ENCODE measurements at places on chromosomes 7 and 10.

DNA sequence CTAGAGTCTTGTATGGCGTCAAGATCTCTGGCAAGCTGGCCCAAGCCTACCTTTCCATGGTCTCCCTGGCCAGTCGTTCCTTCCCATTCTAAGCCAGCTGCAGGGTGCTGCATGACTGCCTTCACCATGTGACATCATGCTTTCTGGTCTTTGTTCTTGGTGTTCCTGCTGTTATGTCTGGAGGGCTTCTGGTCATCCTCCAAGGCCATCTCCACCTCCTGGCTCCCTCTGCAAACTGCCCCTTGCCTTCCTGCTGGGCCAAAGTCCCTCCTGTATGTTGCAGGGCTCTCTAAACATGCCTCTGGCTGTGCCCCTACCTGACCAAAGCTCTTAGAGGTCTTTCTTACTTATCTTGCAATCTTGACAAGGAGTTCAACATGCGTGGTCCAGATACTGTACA is 44.4 kb upstream of the SHH start:
- no peak for DNase-seq

- peak; percentile 80 for DNase-seq
Measured at GRCh38 chr7:35037526-35038341, 449 bp upstream of the DPY19L1 start.

- no peak for DNase-seq
Measured at GRCh38 chr10:93357680-93358079, 124.5 kb downstream of the MYOF start.

DNA sequence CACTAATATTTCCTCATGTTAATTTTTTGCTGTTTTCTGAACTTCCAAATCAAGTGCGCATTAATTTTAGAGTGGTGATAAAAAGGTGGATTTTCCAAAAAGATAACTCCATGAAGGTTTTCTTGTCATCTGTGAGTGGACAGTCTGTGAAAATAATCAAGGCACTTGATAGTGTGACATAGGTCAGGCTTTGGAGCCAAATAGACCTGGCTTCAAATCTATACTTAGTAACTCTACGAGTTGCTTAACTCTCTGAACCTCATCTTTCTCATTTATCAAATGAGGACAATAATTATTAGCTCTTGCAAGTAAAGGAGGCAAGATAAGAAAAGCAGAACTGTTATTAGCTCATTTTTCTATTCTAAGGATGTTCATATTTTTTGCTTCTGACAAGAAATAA is 24.7 kb upstream of the MET start:
- DNase-seq, result no peak

- no peak for DNase-seq
Measured at GRCh38 chr10:95833042-95833610, 74.6 kb upstream of the CC2D2B start.

DNA sequence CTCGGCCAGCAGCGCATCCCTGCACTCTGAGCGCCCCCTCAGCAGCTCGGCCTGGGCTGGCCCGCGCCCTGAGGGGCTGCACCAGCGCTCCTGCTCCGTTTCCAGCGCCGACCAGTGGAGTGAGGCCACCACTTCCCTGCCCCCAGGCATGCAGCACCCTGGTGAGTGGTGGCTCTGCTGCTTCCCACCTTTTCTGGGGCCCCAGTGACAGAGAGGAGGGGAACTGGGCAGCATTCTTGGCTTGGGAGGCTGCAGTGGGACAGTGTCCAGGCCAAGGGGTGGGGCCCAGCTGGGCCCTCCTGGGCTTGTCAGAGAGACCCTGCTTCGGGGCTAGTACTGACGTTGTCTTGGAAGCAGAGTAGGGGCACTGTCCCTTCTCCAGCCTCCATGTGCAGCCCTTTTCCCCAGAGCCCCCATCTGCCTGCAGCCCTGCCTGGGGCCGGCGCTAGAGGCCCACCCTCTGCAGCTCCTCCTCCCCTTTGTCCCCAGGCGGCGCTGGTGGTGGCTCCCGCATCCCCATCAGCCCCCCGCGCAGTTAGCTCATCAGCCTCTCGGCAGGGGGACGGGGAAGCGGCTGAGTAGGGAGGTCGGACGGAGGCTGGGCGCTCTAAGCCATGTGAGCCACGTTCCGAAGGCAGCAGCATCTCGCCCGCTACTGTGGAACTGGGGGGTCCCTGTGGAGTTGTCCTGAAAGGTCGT is 29.2 kb downstream of the GBX1 start:
- DNase-seq, result no peak

DNA sequence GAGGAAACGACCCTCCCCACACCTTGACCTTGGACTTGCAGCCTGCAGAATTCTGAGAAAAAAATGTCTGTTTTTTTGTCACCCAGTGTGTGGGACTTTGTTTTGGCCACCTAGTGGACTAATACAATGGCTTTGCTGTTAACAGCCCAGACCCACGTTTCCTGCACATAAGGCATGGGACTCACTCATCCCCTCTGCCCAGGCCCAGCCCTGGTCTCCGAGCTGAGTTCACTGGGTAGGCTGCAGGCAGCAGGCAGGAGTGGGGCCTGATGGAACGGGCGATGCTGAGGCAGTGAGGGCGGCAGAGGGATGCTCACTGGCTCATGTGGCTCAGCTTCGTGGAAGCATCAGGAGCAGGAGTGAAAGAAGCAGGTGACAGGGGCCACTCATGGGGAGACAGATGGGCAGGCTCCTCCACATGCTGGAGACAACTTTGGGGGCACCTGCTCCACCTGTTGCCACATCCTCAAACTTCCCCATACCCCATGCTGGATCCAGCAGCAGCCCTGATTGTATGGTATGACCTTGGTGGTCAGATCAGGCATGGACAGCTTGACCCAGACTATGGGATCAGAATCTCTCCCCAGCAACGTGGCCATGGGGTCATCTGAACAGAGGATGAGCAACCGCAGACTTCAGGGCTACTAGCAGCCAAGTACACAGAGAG is 65.8 kb upstream of the ANTXRL start:
- DNase-seq, result no peak

GRCh38 chr7:101636822-101637623 is 7.9 kb upstream of the MYL10 start:
- no peak for DNase-seq

DNA sequence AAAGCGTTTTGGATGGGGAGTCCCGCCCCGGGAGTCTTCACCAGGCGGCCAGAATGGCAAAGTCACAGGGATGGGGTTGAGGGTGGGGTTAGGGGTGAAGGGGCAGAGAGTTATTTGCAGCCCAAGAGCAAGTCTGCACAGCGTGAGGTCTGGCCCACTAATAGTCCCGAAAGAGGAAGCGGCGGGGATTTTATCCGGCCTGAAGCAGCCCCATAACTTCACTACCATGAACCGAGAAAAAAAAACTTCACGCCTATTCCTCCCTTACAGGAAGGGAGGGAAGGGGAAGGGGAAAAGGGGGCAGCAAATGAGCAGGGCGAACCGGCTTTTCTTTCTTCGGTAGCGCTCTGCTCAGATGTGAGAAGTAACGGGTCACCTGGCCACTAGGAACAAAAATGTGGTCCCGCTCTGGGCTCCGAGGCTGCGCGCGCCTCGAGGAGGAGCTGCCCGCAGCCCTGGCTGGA is 712 bp downstream of the ITPRIP start:
- DNase-seq, result no peak

DNA sequence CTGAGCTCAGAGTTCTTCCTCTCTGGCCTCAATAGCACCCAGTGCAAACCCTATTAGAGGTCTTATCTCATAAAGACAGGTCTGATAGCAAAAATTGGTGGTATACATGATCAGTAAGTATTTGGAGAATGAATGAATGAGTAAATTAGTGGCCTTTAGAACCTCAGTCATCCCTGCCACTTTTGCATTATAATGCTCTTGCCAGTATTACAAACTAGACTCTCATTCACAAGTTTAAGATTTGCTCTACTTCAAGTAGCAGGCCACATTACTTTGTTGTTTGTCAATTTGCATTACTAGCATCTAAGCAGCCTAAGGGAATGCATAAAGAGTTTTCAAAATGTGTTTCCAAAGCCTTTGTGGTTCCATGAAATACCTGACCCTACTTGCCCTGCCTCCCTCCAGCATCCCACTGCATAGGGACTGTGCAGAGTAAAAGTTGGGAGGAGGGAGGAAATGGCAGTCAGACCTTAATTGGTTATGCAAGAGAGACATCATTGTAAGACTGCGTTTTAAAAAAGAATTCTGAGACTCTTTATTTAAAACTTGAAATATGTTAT is 21.3 kb downstream of the TSPAN12 start:
- DNase-seq, result no peak

- DNase-seq, result no peak
Measured at GRCh38 chr7:37557571-37558209, 109.0 kb upstream of the ELMO1 start.

GRCh38 chr7:69935107-69935506 is 336.8 kb downstream of the AUTS2 start:
- no peak for DNase-seq

GRCh38 chr7:45028138-45028919 is 28.3 kb downstream of the CCM2 start:
- no peak for DNase-seq

DNA sequence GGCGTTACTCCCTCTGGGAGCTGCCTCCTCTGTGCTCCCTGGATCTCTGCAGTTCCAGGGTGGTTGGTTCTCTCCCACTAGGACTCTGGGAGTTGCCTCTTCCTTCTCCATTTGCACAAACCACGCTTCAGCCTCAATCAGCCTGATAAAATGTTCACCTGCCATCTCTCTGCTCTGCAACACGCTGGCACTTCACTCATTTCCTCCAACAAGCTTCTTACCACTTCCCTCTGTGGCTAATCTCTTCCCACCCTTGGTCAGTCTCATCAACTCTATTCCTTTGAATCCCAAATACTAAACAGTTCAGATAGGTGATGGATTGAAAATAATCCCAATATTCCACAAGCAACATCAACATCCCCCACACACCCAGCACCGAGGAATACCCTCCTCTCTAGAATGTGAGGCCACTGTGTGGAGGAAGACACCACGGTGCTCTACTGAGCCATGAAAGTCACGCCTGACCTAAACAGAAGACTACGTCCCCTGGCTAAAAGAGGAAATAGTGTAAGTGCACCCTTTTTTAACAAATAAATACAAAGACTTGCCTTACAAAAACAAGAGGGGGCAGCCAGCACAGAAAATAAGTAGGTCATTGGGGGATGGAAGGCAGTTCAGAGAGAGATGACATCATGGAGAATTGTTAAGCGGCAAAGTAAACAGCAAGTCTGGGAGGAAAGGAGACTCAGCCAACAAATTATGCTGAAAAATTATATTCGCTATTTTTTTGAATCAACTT is 1.9 kb upstream of the FAM170B start:
- DNase-seq, result no peak

DNA sequence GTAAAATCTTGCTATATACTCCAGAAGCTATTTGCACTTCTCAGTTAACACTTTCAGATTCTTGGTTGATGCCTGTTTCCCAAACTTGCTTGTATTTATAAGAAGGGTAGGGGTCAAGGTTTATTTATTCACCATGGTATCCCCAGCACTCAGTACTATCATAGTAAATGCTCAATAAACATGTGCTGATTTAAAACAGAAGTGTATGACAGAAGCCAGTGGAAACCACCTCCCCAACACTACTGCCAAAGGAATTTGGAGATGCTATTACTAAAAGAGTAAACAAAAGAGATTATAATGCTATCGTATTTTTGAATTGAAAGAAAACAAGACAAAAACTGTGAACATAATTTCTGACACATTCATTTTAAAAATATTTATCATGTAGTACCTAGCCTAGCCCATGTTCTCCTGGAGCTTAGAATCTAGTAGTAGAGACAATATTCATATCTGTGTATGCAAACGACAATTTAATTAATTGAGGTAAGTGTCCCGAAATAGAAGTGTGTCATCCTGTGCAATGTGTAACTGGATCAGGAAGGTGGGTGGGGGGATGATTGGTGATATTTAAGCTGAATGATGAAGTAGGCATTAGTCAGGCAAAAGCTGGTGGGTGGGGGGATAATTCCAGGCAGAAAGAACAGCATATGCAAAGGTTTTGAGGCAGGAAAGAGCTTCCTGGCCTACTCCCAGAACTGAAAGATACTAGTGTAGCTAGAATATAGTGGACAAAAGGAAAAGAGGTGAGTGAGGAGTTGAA is 77.5 kb downstream of the HGF start:
- DNase-seq, result no peak

DNA sequence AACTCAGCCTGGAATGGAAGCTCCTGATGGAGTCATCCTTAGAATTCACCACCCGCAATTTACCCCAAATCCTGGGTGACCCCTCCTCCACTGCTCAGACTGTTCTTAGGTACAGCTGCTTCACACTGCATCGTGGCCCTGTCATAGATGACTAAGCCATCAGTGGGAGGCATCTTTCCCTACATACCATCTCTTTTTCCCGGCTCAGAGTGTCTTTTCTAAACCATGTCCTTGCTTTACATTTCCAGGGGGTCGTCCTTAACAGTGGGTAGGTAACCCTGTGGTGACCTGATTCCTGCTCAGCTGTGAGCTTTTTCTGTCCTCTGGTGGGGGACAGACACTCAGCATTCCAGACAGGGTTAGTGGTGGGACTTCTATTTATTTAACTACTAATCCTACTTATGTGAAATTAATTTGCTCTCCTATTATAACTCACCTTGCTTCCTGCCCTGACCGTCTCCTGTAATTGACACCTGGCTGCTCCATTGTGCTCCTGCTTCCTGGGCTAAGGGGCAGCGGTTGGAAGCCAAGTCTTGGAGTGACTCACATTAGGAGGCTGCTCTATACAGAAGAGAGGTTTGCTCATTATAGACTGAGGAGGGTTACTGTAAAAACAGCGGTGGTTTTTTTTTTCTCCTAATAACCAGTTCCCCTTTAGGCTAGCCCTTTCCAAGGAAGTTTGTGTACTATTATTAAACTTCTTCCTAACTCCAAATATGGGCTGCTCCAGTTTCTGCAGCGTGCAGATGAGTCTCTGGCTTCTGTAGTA is 40.6 kb downstream of the PYROXD2 start:
- DNase-seq, result no peak

DNA sequence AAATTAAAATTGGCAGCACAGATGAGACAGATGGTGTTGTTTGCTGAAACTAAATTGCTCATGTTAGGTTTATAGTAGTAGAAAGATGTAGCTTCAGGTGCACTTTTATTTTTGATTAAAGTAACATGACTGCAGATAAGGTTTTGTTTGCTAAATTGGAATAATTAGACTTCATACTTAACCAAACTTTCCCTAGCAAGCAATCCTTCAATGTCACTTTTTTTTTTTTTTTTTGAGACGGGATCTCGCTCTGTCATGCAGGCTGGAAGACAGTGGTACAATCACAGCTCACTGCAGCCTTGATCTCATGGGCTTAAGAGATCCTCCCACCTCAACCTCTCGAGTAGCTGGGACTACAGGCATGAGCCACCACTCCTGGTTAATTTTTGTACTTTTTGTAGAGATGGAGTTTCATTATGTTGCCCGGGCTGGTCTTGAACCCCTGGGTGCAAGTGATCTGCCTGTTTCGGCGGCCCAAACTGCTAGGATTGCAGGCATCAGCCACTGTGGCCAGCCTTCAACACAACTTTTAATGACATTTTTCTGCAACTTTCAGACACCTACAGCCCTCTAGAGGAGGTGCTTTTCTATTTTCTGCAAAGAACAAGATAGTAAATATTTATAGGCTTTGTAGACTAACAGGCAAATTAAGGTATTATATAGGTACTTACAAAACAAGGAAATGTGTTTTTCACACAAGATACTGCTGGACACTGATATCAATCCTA is 84.8 kb upstream of the CCNY start:
- DNase-seq, result no peak

- DNase-seq, result peak; percentile 31
Measured at GRCh38 chr7:42671627-42672026, 240.2 kb downstream of the C7orf25 start.

Measured in SW 1271 (cell line).